ENCODE measurements at places on chromosomes 13 and 19. TPM values are rescaled to one million over a fixed set of nuclear protein-coding genes. Genes with fewer than 3 reads are reported as not detected.

The PTGER1 gene
- 0.86 TPM for total RNA-seq

The SRRM5 gene
- total RNA-seq, result not detected

The CYP4F8 gene
- not detected for total RNA-seq

The ZIK1 gene
- 7.5 TPM for total RNA-seq

The PSG4 gene
- 2.7 TPM for total RNA-seq

The ZNF28 gene
- total RNA-seq, result 18.6 TPM

The CDC42EP5 gene
- 26.3 TPM for total RNA-seq

The PRR19 gene
- 0.43 TPM for total RNA-seq

The SWSAP1 gene
- 0.43 TPM for total RNA-seq

The ZNF296 gene
- not detected for total RNA-seq

The LYPD5 gene
- 0.65 TPM for total RNA-seq

The RUVBL2 gene
- total RNA-seq, result 121 TPM

The MUC16 gene
- total RNA-seq, result not detected
